ENCODE measurements at places on chromosomes 1 and 21. TPM values are rescaled to one million over a fixed set of nuclear protein-coding genes. Genes with fewer than 3 reads are reported as not detected.

DNA sequence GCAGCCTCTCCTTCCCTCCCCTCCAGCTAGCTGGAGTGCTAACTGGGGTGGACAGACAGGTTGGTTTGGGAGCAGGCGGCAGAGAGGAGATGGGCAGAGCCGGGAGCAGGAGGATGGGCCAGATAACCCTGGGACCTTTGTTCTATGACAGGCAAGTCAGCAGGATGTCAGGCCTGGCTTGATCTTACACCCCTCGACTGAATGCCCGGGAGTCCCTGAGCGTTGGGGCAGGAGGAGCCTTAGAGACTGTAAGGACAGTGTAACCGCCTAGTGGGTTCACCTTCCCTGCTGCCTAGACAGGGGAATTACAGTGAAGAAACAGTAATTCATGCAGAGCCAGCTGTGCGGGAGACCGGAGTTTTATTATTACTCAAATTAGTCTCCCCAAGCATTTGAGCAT, 60.2 kb downstream of the MDM4 start:
- no peak for DNase-seq

GRCh38 chr1:160400646-160401486, 502 bp downstream of the VANGL2 start:
- no peak for DNase-seq

DNA sequence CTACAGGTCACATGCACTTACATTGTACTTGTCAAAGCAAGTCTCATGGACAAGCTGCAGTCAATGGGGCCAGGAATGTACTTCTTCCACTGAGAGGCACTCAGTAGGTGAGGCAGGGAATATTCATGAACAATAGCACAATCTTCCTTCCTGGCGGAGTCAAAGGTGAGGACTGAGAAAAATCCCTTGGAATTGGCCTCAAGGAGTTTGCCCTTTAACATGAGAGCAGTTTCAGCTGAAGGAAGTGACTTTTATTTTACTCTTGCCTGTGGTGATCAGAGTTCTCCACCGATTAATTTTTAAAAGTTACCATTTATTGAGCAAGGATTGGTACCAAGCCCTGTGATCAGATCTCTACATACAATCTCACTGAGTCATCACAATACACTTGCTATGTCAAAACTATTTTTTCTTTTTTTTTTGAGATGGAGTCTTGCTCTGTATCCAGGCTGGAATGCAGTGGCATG, 11.2 kb upstream of the AK2 start:
- DNase-seq, result no peak

GRCh38 chr1:182084487-182085316, 23.2 kb upstream of the ZNF648 start:
- peak; percentile 81 for DNase-seq

GRCh38 chr1:54883349-54884102, 3.5 kb downstream of the DHCR24 start:
- DNase-seq, result no peak

SLAMF7 gene
- 0.91 TPM for total RNA-seq

H3-3A gene
- total RNA-seq, result 305 TPM

All from Daoy (cell line).